ENCODE measurements at places on chromosomes 1 and 21.

GRCh38 chr21:26795412-26795805, 49.8 kb downstream of the ADAMTS1 start:
- DNase-seq: no peak

- no peak for DNase-seq
Measured at GRCh38 chr1:223176437-223176836, 33.4 kb upstream of the TLR5 start.

GRCh38 chr1:226061841-226062557, 517 bp upstream of the H3-3A start:
- no peak for DNase-seq

GRCh38 chr1:203695116-203695515, 68.5 kb downstream of the ATP2B4 start:
- no peak for DNase-seq

GRCh38 chr1:235018161-235018560, 110.5 kb downstream of the TOMM20 start:
- peak; percentile 99 for DNase-seq

GRCh38 chr1:150563340-150564038, 14.3 kb downstream of the ADAMTSL4 start:
- DNase-seq: no peak

DNA sequence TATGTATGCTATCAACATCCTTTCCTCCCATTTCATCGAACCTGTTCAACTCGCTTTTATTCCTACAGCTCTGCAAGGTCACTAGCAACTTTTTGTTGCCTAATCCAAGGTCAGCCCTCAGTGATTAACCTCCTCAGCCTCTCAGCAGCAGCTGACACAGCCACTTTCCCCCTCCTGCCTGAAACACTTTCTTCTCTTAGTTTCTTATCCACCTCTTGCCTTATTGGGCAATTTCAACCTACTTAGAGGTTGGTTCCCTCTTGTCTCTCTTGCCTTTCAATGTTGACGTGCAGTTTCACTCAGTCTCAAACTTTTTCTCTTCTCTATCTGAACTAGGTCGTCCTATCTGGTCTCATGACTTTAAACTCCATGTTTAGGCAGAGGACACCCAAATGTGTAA, 156.3 kb downstream of the C1orf94 start:
- DNase-seq: no peak

- no peak for DNase-seq
Measured at GRCh38 chr1:19123837-19124236, 86.2 kb downstream of the UBR4 start.

DNA sequence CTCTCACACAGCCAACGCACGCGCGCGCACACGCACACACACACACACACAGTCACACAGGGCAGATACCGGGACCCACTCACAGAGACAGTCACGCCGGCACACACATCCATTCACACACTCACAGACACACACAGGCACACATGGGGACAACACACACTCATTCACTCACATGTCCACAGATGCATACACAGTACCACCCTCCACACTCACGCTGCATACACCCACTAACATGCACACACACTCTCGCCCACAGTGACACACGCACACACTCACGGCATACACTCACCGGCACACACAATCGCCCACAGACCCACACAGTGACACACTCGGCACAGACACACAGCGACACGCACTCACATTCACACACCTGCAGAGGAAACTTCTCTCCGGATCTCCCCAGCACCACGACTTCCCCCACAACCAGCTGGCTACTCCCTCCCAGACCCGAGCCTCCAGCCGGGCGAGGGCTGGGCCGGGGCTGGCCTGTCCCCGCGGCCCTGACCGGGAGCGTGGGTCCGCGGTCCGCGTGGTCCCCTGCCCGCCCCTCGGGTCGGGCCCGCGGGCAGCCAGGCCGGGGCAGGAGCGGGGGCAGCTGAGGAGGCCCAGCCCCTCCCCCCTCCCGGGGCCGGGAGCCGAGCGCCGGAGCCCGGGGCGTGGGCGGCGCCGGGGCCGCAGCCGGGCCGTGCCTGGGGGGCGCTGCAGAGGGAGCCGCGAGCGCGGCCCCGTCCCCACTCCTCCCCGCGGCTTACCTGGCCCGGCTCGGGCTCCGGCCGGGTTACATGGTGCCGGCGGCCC, 552 bp downstream of the DLGAP3 start:
- no peak for DNase-seq

DNA sequence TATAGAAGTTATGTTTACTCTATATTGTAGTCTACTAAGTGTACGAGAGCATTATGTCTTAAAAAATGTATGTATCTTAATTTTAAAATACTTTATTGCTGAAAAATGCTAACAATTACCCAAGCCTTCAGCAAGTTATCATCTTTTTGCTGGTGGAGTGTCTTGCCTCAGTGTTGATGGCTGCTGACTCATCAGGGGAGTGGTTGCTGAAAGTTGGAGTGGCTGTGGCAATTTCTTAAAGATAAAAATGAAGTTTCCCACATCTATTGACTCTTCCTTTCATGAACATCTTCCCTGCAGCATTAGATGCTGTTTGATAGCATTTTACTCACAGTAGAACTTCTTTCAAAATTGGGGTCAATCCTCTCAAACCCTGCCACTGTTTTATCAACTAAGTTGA, 95.8 kb downstream of the CDC7 start:
- no peak for DNase-seq

GRCh38 chr1:87673748-87674147, 345.1 kb downstream of the LMO4 start:
- no peak for DNase-seq

DNA sequence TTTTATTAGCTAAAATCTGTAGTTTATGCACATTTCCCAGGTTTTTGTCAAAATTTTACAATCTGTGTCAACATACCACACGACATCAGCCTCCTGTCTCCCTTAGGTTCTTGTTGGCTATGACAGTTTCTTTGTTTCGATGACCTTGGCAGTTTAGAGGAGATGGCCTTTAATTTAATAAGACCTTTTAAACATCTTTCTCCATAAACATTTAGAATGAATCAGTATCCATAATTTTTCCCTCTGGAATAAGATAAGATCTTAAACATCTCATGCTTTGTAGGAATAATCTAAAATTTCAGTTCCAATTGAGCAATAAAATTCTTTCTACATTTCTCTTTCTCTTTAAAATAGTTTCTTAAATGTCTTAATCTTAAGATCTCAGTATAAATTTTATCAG, 28.7 kb upstream of the DYRK1A start:
- no peak for DNase-seq

DNA sequence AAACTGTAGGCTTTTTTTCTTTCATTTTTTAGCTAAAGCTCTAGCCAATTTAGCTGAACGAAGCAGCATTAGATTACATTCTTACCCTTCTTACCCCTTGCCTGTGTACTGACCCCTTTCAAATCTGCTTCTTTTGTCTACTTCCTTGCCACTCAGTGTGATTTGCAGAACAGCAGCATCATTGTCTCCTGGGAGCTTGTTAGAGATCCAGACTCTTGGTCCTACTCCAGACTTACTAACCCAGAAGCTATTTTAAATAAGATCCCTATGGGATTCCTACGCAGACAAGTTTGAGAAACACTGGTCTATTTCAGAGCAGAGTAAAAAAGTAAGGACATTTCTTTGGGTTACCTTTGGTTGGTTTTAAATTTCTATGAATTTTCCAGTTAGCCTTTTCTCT, 13.8 kb downstream of the LRRC39 start:
- DNase-seq: peak; percentile 57

DNA sequence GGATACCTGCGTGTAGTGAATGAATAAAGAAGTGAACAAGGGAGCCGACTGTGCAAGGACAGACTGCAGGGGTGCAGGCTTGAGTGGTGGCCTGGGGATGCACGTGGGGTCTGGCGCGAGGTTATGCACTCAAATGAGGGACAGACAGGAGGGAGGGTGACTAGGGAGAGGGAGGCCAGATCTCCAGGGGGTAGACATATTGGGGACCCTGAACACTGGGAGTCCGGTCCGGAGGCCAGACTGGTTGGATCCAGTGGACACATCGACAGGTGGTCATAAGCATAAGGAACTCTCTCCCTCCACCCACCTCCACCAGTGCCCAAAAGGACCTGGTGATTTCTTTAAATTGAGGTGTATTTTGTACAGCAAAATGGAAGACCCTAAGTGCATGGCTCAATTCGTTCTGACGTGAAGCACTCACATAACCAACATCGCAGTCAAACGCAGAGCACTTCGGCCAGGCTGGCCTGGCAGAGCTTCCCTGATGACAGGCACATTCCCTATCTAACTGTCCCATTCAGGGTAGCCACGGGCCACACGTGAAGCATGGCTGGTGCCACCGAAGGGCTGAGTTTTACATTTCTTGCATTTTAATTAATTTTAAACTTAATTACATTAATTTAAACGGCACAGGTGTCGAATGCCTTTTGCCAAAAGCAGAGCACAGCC, 14.0 kb downstream of the WNT3A start:
- DNase-seq: no peak
